ENCODE measurements at places on chromosomes 12 and 14.

DNA sequence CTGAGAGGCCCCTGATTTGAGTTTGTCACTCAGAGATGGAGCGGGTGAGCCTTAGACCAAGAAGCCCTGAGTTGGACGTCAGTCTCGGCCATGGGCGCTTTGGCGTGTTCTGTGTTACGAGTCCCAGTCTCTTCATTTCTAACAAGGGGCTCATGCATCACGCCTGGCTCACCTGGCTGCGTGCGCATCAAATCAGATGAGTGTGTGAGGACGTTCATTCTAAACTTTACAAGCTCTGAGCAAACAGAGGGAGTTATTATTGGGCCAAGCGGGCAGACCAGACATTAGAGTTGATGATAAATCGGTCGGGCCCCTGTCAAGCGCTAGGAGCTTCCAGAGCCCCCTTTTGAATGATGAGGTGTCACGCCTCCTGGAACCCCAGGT is 117.2 kb downstream of the CALM1 start:
- no peak for DNase-seq

GRCh38 chr14:100587086-100587762 is at the start of gene BEGAIN:
Gene BEGAIN, minus strand, starts transcription at chr14:100587417. Its CDS starts 127 bp downstream, at chr14:100587290.
- DNase-seq: peak; percentile 70

- DNase-seq: no peak
Observed at GRCh38 chr12:112537710-112538396, 119.1 kb downstream of the PTPN11 start.

DNA sequence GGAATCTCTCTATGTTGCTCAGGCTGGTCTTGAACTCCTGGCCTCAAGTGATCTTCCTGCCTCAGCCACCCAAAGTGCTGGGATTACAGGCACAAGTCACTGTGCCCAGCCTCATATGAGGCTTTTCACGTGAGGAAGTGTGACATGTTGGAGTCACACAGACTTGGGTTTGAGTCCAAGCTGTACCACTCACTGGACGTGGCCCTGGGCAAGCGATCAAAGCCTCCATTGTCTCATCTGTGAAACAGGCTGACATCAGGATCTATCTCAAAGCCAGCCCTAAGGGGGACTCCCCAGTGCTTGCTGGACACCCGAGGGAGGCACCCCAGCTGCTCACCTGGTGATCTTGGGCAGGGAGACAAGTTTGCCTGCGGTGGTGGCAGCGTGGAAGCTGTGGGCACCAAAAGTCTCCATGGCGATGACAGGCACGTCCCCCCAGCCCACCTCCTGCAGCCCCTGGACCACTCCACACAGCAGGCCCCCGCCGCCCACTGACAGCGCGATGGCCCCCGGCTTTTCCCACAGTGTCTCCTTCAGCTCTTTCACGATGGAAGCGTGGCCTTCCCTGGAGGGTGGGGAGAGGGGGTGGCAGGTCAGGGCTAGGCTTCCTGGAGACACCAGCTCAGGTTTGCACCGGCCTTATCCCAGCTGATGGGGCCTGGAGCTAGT is 6.7 kb downstream of the SDS start:
- no peak for DNase-seq

DNA sequence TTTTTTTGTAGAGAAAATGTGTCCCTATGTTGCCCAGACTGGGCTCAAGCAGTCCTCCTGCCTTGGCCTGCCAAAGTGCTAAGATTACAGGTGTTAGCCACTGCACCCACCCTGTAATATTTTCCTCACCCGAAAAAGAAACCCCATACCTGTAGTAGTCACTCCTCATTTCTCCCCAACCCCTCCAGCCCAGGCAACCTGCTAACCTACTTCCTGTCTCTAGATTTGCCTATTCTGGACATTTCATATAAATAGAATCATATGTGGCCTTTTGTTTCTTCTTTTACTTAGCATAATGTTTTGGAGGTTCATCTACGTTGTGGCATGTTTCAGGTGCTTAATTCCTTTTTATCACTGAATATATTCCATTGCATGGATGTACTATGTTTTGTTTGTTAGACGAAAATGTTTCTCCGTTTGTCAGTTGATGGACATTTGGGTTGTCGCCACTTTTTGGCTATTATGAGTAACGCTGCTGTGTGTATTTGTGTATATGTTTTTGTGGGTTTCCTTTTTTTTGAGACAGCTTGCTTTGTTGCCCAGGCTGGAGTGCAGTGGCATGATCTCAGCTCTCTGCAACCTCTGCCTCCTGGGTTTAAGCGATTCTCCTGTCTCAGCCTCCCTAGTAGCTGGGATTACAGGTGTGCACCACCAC is 6.2 kb downstream of the ANKRD13A start:
- no peak for DNase-seq

DNA sequence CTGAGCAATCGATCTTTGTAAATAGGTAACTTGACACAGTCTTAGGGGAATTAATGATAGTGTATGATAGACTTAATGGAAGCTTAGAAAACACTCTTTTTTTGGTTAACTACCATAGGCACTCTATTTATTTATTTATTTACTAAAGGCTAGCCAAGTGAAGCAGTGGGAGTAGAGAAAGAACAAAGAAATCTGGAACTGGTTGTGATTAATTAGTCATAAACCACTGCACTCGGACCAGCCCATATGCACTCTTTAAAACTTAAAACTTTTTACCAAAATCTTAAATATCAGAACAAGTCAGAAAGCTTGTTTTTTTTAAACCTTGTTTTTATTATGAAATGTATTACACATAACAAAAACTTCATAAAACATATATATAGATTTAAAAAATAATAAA is 49.5 kb upstream of the SRP54 start:
- no peak for DNase-seq

DNA sequence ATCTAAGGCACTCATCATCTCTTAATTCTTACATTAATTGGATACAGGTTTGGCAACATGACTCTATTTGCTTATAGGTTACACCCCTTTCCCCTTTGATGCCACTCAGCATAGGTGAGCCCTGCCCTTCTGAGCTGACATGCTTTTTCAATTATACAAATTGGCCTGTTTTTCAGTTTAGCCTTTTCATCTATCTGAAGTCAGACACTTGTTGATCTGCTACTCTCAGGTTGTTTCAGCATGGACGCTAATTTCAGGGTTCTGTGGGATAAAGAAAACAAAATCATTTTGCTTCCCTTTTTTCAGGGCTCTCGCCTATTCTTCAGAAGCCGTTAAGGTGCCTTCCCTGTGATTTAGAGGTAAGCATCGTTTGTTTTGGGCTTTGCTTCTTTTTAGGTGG is 55.3 kb downstream of the DACT1 start:
- DNase-seq: no peak

- no peak for DNase-seq
Observed at GRCh38 chr12:52220477-52220876, 12.6 kb upstream of the KRT7 start.

DNA sequence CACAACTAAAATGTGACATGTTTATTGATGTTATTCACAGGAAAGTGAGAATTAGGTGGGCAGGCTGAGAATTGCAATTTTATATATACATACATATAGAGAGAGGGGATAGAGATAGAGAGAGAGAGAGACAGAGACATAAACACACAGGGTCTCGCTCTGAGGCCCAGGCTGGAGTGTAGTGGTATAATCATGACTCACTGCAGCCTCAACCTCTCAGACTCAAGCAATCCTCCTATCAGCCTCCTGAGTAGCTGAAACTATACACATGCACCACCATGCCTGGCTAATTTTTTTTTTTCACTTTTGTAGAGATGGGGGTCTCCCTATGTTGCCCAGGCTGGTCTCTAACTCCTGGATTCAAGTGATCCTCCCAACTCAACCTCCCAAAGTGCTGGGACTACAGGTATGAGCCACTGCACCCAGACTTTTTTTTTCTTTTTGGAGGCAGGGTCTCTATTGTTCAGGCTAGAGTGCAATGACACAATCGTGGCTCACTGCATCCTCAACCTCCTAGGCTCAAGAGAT is 49.1 kb downstream of the R3HDM2 start:
- DNase-seq: no peak

DNA sequence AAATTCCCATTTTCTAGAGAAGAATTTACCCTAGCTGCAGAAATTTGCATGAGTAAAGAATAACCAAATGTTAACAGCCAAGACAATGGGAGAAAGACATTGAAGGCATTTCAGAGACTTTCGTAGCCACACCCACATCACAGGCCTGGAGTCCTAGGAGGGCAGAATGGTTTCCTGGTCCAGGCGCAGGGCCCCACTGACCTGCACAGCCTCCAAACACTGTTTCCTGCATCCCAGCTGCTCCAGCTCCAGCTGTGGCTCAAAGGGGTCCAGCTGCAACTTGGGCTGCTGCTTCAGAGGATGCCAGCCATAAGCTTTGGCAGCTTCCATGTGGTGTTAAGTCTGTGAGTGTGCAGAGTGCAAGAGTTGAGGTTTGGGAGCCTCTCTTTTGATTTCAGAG is 6.5 kb upstream of the PRR4 start:
- no peak for DNase-seq

DNA sequence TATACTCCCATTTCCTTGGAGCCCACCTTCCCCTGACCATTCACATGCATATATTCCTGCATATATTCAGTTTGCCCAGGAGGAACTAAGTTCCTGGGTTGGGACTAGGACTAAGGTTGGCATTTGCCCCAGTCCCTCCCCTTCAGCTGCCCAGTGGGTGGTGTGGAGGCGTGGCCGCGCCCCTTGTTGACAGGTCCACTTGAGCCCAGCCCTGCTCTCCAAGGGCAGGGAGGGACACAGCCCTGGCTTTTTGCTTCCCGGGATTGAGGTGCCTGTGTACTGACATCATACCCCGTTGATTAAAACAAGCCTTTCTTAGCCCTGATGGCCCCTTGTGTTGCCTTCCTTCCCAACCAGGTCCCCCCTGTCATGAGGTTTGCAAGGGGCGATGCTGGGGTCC is 7.3 kb downstream of the ERBB3 start:
- no peak for DNase-seq

DNA sequence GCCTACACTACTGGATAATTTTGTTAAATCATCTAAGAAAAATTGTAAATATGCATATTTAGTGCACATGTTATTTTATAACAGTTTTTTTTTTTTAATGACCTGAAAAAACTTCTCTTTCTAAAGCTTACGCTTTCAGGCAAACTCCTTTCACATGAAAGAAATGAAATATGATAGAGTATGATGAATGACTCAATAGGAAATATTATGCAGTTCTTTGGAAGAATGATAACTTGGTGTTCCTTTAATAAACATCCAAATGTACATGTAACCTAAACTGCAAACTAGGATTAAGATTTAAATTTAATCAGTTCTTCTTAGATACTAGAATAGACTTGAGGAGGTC is 136.6 kb downstream of the FGD4 start:
- DNase-seq: no peak

DNA sequence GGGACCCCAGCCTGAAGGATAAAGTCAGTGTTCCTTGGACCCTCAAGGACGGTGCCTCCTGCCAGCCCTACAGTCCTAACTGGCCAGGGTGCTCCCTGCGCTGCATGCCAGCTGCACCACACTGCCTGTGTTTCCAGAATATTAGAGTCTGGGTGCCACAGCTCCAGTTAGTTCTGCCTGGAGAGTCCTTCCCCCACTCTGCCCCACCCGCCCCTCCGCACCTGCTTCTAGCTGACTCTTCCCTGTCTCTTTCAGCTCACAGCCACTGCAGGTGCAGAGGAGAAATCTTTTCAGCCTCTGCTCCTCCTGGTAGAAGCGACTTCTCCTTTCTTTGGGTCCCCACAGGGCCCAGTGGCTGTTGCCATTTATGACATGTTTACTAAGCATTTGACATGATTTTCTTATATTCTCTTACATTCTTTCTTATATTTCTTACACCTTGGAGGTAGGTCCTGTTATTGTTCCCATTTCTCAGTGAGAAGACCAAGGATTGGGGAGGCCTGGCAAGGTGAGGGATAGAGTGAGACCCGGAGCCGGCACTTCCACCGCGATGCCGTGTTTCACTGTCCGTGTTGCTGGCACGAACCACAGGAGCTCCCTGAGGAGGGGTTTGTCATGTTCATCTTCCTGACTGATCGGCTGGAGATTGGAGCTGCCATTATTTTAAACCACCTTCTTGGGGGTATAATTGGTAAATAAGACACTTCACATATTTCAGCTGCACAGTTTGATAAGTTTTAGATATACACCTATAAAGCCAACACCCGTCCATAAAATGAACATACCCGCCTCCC is 29.4 kb downstream of the SYNE3 start:
- no peak for DNase-seq

- DNase-seq: no peak
Observed at GRCh38 chr14:22378181-22378580, 210.8 kb downstream of the DAD1 start.

DNA sequence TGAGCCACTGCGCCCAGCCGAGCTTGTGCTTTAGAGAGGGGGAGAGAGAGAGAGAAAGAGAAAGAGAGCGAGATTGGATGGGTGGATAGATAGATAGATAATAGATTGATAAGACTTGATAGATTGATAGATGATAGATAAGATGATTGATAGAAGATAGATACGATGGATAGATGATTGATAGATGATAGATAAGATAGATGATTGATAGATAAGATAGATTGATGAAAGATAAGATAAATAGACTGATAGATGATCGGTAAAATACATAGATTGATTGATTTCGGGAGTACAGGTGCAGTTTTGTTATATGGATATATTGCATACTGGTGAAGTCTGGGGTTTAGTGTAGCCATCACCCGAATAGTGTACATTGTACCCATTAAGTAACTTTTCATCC is 65.9 kb downstream of the SPRING1 start:
- no peak for DNase-seq

- DNase-seq: peak; percentile 26
Observed at GRCh38 chr12:11960646-11961045, 110.1 kb upstream of the BCL2L14 start.

GRCh38 chr14:74155287-74155686 is 70.5 kb downstream of the LIN52 start:
- DNase-seq: no peak

DNA sequence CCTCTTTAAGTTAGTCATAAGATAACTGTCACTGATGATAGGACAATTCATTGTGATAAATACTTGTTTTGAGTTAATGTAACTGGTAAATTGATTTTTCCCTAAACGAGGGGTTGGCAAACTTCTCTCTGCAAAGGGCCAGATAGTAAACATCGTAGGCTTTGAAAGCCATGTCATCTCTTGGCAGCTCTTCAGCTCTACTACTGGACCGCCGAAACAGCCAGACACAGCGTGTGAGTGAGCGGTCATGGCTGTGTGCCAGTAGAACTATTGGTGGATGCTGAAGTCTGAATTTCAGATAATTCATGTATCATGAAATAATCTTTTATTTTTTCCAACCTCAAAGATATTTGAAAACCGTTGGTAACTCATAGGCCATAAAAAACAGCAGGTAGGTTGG is 9.9 kb downstream of the PIWIL1 start:
- DNase-seq: no peak

DNA sequence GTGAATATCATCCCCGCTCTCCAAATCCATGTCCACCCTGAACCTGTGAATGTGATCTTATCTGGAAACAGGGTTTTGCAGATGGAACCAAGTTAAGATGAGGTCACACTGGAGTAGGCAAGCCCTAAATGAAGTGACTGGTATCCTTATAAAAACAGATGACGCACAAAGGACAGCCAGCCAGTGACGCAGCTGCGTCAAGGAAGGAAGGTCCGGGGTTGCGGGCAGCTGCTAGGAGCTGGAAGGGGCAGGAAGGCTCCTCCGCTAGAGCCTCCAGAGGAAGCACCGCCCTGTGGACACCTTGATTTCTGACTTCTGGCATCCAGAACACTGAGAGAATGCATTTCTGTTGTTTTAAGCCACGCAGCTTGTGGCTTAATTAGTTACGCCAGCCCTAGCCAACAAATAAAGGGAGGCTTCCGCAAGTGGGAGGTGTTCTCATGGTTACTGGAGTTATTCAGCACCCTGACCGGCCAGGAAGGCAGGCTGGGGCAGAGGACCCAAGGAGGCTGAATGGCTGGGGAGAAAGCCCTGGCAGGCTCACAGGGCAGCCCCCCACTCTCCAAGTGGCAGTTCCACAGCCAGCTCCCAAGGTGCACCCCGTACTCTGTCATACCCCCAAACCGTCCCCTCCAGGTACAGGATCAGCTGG is 127.6 kb upstream of the NCOR2 start:
- no peak for DNase-seq

Measured in D721Med (cell line).